ENCODE measurements at places on chromosomes 5 and 9.

- DNase-seq, result peak; percentile 32
Measured at GRCh38 chr9:136342181-136343120, 15.1 kb downstream of the GPSM1 start.

GRCh38 chr9:95137587-95138145, 179.8 kb downstream of the FANCC start:
- no peak for DNase-seq

DNA sequence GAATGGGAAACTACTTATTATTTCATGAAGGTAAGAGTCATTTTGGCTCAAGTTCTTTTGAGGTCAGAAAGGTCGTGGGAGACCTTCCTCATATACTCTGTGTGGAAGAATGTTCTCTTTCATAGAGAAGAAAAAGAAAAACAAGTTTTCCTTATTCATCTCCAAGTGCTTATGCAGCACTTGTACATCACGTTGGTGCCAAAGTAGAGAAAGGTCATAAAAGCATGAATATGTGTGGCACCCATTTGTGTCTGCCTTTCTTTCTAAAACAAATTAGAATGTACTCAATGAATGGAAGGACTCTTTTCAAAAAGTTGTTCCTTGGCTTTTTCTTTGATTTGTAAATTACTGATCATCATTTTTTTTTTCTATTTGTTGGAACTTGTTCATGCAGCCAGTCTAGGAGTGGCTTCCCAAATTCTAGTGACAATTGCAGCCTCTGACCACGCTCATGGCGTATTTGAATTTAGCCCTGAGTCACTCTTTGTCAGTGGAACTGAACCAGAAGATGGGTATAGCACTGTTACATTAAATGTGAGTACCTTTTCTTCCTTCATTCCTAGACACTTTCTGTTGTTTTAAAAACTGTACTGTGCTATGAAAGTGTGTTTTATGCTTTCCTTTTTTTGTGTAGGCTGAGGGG, 122.4 kb downstream of the ADGRV1 start:
- DNase-seq, result no peak

DNA sequence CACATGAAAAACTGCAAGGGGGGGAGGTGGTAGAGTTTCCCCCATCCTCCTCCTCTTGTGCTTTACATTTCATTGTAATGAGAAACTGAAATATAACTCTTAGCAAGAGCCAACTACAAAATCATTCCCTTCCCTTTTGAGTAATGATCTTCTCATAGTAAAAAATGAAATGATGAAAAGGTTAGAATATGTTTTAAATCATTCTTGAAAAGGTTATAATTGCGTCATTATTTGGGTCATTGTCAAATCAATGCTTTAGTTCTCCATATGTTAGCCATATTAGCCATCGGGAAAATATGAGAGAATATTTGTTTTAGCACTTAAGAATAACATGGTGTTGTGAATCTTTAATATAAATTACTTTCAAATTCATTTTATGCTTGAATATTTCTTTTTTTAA, 1185.0 kb upstream of the CDH18 start:
- no peak for DNase-seq

GRCh38 chr5:103409013-103409670, 150.6 kb downstream of the MACIR start:
- no peak for DNase-seq

DNA sequence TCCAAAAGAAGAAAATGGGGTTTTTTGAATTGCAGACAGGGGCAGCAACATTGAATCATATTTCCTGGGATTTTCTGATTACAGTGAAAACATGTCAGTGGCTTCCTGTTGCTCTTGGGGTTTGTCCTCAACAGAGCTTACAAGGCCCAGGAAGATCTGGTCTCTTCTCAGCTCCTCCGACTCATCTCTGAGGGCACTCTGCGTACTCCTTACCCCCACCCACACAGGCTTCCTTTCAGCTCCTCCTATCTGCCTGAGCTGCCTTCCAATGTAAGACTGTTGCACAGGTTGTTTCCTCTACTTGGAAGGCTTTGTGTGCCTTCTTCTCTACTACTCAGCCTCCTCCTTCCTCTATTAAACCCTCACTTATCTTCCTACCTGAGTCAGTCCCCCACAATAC, 245.1 kb upstream of the MEF2C start:
- DNase-seq, result no peak

DNA sequence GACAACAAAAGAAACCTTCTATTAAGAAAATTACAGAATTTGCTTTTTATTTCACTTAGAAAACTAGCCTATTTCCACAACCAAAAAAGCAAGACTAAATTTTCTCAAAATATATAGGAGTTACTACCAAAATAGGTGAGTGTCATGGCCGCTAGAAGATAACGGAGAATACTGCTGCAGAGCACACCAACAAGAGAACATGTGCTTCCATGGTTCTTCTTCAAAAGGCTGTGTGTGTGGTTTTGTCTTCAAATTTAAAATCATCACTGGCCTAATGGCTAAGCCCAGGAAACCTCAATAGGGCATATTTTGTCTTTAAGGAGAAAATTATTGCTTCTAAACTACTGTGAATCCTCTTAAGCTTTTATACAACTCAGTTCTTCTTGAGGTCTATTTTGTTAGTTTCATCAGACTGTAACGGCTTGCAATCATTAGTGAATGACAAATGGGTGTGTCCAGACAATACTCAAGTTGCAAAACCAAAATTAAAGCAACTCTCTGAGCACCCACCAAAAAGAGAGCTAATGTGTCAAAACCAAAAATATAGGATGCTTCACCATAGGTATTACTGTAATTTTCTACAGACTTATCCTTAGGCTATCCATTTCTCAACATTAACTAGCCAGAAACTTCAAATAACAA, 3.3 kb downstream of the SETX start:
- no peak for DNase-seq

DNA sequence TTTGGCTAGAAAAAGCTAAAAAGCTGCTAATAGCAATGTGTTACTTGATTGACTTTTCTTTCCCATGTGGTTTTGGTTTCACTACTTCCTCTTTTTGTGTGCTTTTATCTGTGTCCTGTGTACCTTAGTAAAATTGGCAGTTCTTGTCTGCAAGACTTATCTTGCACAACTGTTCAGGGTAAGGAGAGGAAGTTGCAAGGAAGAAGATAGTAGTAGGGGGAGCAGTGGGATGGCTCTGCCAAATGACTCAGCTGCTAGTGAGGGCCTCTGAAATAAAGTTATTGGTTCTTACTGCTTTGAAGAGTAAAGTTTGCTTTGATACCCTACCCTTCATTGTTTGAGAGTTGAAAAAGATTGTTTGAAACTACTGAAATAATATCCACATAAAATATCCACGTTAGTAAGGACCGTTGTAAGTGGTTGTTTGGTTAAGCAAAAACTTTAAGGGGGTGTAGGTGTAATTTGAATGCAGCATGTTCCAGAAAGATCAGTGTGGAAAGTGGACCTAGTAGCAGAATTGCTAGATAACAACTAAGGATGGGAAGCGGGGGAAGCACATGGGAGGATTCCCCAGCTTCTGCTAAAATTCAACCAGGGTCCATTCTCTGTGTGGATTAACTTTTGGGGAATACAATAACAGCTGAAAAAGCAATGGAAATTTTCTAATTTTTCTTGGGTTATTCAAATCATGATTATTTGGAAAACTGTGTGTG, 123.5 kb downstream of the SCAMP1 start:
- no peak for DNase-seq

- no peak for DNase-seq
Measured at GRCh38 chr9:5630081-5630507, 1.2 kb downstream of the RIC1 start.

- DNase-seq, result no peak
Measured at GRCh38 chr5:66136053-66136452, 8.0 kb upstream of the SREK1 start.

- DNase-seq, result no peak
Measured at GRCh38 chr5:122306461-122306860, 5.6 kb upstream of the SNCAIP start.

- no peak for DNase-seq
Measured at GRCh38 chr5:139634541-139634940, 13.6 kb upstream of the CXXC5 start.

DNA sequence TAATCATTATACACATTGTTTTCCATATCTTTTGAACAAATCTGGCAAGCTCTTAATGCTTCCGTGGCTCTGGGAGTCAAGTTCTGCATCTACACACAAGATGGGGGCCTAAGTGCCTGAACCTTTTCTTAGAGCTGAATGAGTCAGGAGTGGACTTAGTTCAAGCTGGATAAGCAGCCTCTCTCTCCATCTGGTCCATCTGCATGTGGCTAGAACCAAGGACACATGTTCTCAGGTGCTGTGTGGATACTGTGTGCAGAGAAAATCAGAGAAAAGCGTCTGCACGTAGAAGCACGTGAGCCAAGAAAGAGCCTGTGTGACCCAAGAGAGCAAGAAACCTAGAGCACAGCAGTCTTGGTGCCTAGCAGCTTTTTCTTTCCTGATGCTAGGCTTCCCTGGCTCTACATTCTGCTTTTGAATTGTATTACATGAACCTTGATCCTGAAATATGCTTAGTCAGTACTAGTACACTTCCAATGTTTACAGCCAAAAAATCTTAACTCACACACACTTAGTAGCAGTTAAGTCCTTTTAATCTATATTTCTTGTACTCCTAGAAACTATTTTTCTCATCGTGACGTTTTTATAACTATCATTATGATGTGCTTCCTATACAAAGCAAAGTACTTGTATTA, 1798.9 kb downstream of the MAT2B start:
- no peak for DNase-seq

- no peak for DNase-seq
Measured at GRCh38 chr5:60494635-60495034, 205.3 kb downstream of the DEPDC1B start.

GRCh38 chr9:71911908-71912335, 483 bp downstream of the C9orf85 start:
- DNase-seq, result no peak

DNA sequence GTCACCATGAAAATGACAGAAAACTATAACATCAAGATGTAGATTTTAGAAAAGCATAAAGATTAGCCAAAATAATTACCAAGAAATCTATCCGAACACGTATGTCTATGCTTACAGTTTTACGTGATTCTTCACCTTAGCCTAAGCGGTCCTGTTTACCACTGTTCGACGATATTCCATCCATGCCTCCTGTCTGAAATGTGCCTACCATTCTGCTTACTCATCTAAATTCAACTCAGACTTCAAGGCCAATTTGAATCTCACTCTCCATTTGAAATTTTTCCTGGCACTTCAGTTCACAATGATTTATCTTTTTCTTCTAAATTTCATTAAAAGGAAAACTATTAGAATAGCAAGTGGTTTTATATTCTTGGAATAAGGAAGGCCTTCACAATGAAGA, 15.4 kb downstream of the ZDHHC21 start:
- no peak for DNase-seq

- DNase-seq, result no peak
Measured at GRCh38 chr5:139413963-139414362, 10.1 kb upstream of the SPATA24 start.

- DNase-seq, result no peak
Measured at GRCh38 chr5:160450164-160450932, 28.7 kb downstream of the PTTG1 start.

DNA sequence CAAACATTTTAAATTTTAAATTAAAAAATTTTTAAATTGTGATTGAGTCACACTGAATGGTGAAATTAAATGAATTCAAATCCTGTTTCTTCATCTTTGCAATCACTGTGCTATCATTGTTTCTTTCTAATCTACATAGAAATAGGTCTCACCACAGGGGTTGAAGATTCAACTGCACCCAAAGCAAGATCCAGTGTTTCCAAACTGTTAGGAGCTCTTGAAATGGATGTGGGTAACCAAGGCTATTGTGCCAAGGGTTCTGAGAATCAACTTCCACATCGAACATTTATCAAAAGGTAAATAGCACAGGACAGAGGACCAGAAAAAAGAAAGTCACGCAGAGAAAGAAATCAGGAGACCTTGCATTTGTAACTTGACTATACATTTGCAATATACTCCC, 172.6 kb upstream of the RASEF start:
- no peak for DNase-seq

DNA sequence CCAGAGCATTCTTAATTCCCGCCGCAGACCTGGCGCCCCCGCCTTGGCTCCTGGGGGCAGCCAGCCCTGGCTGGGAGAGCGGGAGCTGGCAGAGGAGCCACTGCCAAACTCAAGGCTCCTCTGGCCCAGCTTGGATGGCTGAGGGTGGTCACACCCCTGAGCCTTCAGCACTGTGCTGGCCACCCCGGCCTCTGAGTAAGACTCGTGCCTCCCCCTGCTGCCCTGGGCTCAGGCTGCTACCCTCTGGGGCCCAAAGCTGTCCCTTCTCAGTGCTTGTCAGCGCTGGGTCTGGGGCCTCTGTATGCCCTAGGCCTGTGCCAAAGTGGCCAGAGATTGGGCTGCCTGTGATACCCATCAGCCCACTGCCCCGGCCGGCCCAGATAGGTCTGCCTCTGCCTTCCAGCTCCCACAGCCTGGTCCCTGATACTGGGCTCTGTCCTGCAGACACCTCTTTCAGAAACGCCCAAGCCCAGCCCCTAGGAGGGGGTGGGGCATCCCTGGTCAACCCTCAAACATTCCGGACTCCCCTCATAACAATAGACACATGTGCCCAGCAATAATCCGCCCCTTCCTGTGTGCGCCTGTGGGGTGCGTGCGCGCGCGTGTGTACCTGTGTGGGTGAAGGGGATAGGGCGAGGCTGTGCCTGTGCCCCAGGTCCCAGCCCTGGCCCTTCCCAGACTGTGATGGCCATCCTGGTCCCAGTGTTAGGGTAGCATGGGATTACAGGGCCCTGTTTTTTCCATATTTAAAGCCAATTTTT, 4.4 kb upstream of the PRR7 start:
- no peak for DNase-seq

DNA sequence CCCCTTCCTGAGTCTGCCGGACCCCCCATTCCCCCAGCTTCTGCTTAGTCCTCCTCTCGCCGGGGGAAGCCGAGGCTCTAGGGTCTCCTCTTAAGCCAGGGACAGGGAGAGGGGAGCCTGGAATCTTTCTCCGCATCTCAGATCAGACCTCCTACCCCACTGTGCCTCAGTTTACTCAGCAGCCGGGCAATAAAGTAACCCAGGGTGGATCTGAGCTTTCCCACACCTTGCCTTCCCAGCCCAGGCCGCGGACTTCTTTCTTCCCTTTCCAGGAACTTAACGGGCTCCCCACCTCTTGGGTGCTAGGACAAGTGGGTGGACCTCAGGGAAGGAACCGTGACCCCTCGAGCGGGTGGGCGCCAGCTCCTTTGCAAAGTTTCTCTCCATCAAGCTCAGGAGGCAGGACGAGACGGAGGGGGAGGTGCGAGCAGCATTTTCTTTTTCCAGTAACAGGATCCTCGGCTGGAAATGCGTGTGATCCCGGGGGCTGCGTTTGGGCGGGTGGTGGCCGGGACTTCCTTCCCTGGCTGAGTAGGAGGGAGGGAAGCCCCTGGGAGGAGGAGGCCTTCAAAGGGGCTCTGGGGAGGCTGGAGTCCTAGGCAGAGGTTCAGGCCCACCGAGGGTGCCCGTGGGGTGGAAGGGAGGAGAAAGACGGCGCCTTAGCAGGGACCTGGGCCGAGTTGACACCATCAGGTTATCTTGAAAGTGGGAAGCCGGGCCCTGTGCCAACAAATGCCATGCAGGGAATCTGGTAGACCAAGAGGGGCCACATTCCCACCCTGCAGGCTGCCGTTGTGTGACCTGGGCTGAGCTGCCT, 795 bp downstream of the DAB2IP start:
- DNase-seq, result no peak

Measured in stimulated activated CD4-positive, alpha-beta T cell treated with anti-CD3 and anti-CD28 coated beads, TNF-alpha, amount 100 ng/mL, for 4 hours (primary cell).